Right atrium auricular region (tissue), 2 donors: ENCODE measurements at places on chromosomes 5 and 9. TPM values are rescaled to one million over a fixed set of nuclear protein-coding genes. Genes with fewer than 3 reads are reported as not detected.
A peak's percentile ranks its signal among the peaks of the same experiment; 100 is the strongest.

NAIP gene
- total RNA-seq: 6.9 TPM

BTNL3 gene
- not detected for total RNA-seq

FOXD4L3 gene
- total RNA-seq: not detected

SLC35D2 gene
- total RNA-seq: 9.7 TPM

PCDHB9 gene
- 1.7 TPM for total RNA-seq

- no peaks in the 10 kb centered on the region for H3K4me1 ChIP-seq
- H3K27me3 ChIP-seq: peaks cover 2% of the 10 kb centered on the region
- no peak overlapping the region for H3K27ac ChIP-seq
- no peak overlapping the region for H3K4me3 ChIP-seq
- no peak for DNase-seq
- H3K36me3 ChIP-seq: no peaks in the 10 kb centered on the region
Measured at GRCh38 chr5:1161108-1161832, 40.1 kb upstream of the SLC6A19 start.

DNA sequence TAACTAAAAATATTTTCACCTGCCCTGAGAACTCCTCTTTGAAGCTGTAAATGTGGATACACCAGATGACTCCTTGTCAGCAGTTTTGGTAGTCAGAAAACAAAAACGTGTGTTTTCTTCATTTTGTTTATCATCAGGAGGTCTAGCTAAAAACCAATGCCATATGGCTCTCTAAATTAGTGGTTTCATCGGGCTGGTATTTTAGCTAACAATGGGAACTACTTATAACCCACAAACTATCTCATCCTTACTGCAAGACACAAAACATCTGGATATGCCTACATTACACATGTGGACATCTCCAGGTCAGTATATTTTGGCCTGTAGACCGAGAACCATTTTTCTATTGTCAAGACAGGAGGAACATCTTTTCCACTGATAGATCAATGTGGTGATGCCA is 56.2 kb downstream of the GAS1 start:
- no peaks in the 10 kb centered on the region for H3K4me1 ChIP-seq
- no peaks in the 10 kb centered on the region for H3K27me3 ChIP-seq
- DNase-seq: no peak
- H3K4me3 ChIP-seq: no peak overlapping the region

DNA sequence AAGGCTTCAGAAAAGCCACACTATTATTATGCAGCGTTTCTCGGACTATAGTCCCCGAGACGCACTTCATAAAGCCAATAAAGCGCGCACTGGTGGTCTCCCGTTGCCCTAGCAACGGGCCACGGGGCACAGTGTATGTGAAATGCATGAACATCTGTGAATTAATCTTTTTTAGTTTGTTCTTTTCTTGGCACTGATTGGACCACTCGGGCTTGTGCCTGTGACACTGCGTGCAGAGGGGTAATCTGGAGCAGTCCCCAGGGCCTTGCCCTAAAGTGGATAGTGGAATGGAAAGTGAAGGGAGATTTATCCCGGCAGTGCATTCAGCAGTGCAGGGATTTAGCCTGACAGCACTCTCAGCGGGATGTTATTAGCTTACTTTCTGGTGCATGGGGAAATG is 92.1 kb downstream of the TLE4 start:
- H3K27me3 ChIP-seq: no peaks in the 10 kb centered on the region
- no peak overlapping the region for H3K27ac ChIP-seq

- no peak overlapping the region for H3K27ac ChIP-seq
- no peaks in the 10 kb centered on the region for H3K36me3 ChIP-seq
- H3K27me3 ChIP-seq: no peaks in the 10 kb centered on the region
- peaks cover 7% of the 10 kb centered on the region for H3K4me1 ChIP-seq
- H3K4me3 ChIP-seq: no peak overlapping the region
Measured at GRCh38 chr5:142506046-142506445, 179.8 kb downstream of the FGF1 start.

- H3K36me3 ChIP-seq: no peaks in the 10 kb centered on the region
- H3K27me3 ChIP-seq: no peaks in the 10 kb centered on the region
- H3K4me3 ChIP-seq: no peak overlapping the region
- peak; percentile 77 for DNase-seq
- H3K27ac ChIP-seq: no peak overlapping the region
Measured at GRCh38 chr5:38193015-38193581, 65.3 kb upstream of the EGFLAM start.

DNA sequence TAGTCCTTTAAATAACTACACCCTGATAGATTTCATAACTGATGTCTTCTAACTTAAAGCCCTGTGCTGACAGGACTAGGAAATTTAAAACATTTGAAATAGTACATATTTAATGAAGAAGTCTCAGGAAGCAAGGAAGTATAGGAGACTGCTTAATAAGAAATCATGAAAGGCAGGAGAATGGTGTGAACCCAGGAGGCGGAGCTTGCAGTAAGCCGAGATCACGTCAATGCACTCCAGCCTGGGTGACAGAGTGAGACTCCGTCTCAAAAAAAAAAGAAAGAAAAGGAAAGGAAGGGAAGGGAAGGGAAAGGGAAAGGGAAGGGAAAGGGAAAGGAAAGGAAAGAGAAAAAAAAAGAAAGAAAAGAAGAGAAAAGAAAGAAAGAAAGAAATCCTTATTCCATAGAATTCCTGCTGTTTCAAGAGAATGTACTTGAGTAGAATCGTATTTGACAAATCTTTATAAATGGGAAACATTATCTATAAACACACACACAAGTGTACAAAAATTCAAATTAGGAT is 74.1 kb downstream of the BNC2 start:
- no peaks in the 10 kb centered on the region for H3K27me3 ChIP-seq
- H3K36me3 ChIP-seq: no peaks in the 10 kb centered on the region
- no peak overlapping the region for H3K27ac ChIP-seq
- H3K4me3 ChIP-seq: no peak overlapping the region
- DNase-seq: no peak

GRCh38 chr5:124477577-124477976 is 268.9 kb downstream of the ZNF608 start:
- H3K27ac ChIP-seq: no peak overlapping the region
- H3K4me3 ChIP-seq: no peak overlapping the region
- no peak for DNase-seq
- no peaks in the 10 kb centered on the region for H3K4me1 ChIP-seq
- no peaks in the 10 kb centered on the region for H3K27me3 ChIP-seq
- no peaks in the 10 kb centered on the region for H3K36me3 ChIP-seq

DNA sequence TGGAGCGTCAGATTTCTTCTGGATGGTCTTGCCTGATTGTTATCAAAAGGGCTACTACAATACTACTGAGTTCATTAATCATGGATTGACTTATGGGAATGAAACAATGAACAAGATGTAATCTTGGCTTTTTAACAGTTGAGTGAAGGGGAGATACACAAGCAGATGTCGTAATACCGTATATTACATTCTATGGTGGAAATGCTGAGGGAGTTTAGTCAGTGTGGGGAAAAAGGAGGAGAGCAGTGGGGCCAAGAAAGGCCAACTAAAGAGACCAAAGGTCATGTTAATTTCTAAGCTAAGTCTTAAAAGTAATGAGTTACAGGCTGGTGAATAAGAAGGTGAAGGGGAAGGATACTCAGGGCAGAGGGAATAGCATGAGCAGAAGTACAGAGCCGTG is 29.0 kb upstream of the PSAT1 start:
- no peaks in the 10 kb centered on the region for H3K27me3 ChIP-seq
- H3K4me1 ChIP-seq: no peaks in the 10 kb centered on the region
- H3K36me3 ChIP-seq: peaks cover 27% of the 10 kb centered on the region
- no peak for DNase-seq

DNA sequence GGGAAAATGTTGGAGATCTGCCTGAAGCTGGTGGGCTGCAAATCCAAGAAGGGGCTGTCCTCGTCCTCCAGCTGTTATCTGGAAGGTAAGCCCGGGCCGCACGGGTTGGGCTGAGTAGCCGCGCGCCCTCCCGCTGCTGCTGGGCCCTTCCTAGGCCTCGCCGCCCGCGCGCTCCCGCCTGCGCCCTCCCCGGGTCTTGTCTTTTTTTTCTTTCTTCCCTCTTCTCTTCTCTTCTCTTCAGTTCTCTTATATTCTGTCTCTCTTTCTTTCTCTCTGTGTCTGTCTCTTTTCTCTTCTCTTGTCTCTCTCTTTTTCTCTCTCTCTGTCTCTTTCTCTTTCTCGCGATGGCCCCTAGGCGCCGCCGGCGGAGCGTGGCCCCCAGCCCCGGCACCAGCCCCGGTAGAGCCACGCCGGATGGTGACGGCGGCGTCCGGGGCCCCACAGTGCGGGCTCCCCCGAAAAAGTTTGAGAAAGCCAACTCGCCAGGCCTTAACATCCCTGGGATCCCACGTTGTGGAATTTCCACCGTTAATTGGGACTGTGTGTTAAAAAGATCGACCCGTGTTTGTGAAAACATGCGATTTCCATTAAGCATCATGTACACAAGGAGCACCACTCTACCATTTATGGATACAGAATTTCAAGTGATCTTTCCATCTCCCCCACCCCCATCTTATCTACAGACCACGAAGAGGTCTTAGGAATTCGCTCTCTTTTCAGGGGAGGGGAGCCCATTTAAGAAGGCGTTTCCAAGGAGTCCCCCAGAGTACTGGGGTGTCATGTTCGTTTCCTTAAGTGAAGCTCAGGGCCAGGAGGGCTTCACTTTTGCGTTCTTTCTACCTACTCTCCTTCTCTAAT is 616 bp downstream of the ABL1 start:
- peak overlapping the region; percentile 86 for H3K27ac ChIP-seq
- peak overlapping the region; percentile 67 for H3K4me3 ChIP-seq
- H3K4me1 ChIP-seq: peaks cover 60% of the 10 kb centered on the region
- no peaks in the 10 kb centered on the region for H3K36me3 ChIP-seq
- DNase-seq: no peak

DNA sequence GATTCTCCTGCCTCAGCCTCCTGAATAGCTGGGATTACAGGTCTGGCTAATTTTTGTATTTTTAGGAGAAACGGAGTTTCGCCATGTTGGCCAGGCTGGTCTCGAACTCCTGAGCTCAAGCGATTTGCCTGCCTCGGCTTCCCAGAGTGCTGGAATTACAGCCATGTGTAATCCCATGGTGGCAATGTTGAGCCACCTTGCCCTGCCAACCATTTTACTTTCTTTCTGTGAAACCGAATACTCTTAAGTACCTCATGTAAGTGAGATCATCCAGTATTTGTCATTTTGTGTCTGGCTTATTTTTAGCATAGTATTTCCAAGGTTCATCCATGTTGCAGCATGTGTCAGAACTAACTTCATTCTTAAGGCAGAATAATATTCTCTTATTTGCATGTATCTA is 8.2 kb downstream of the PRRC2B start:
- no peak overlapping the region for H3K4me3 ChIP-seq
- no peaks in the 10 kb centered on the region for H3K27me3 ChIP-seq
- no peak for DNase-seq
